Fibroblast of upper back skin (primary cell): ENCODE measurements at places on chromosomes 12 and 14.

DNA sequence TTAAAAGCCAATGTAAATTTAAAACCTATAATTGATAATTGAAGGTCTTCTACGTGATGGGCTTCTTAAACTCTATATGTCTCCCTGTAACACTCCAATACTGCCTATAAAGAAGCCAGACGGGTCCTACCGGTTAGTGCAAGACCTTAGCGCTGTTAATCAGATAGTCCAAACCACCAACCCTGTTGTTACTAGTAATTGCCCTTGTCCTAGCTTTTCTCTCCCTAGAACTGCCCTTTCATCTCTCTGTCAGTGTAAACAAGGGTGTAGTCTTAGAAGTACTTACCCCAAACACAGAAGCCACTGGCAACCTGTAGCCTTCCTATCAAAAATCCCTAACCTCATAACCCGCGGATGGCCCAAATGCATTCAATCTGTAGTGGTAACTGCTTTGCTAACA lies 243.0 kb upstream of the DIO3 start:
- no peak for DNase-seq

- no peak for DNase-seq
Observed at GRCh38 chr14:86672080-86672479, 1142.1 kb downstream of the FLRT2 start.

DNA sequence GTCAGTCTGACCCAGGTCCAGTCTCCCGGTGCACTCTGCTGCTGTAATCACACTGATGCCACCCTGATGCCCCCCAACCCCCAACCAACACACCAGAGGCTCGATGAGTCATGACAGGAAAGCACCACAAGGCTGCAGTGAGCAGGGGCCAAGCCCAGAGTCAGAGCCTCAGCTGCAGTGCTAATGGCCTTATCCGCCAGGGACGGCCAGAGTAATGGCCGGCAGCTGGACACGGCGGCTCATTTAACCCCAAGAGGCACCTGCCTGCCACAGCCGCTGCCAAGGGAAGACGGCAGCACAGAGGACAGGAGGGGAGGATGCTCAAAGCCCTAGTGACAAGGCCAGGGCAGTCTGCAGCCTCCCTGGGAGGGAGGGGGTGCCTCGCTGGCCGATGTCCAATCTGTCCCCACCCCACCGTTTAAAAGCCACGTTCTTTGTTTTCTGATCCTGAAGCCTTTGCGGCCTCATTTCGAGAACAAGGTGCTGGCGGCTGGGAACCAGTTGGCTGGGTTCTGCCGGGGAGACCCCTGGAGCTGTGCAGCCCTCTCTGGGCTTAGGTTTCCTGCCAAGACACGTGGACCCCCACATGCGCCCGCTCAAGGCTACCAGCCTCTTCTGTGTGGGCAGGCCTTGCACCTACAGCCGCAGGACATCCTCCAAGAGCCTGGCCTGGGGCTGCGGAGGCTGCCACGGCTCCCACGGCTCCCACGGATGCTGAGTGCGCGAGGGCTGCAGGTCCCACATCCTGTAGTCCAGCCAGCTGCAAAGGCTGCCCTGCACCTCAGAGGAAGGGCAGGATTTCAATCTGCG lies 13.1 kb downstream of the CCDC85C start:
- peak; percentile 52 for DNase-seq

- DNase-seq, result peak; percentile 69
Observed at GRCh38 chr14:56333359-56334292, 215.4 kb downstream of the PELI2 start.

DNA sequence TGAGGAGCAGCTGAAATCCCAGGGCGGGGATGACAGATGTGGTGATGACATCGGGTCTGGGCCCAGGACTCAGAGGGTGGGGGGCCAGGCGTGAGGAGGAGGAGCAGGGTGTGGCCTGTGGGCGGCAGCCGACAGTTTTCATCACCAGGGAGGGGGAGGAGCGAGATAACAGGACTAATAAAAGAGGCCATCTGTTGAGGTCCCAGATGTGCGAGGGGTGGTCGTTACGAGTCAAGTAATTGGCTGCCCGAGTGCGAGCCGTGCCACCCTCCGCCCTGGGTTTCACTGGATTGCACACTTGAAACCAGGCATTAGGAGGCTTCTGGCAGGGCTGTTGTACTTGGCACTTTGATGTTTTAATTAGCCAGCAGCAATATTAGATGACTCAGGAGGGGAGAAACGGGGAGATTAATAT lies 67.2 kb downstream of the NOS1 start:
- no peak for DNase-seq

- DNase-seq, result peak; percentile 86
Observed at GRCh38 chr12:54360717-54361456, 3.4 kb downstream of the GPR84 start.

GRCh38 chr12:12946686-12947355 lies 5.1 kb downstream of the GPRC5D start:
- no peak for DNase-seq

GRCh38 chr14:23556700-23557440 lies 799 bp downstream of the THTPA start:
- no peak for DNase-seq

GRCh38 chr12:49987625-49988303 lies 15.0 kb downstream of the AQP6 start:
- DNase-seq, result no peak

DNA sequence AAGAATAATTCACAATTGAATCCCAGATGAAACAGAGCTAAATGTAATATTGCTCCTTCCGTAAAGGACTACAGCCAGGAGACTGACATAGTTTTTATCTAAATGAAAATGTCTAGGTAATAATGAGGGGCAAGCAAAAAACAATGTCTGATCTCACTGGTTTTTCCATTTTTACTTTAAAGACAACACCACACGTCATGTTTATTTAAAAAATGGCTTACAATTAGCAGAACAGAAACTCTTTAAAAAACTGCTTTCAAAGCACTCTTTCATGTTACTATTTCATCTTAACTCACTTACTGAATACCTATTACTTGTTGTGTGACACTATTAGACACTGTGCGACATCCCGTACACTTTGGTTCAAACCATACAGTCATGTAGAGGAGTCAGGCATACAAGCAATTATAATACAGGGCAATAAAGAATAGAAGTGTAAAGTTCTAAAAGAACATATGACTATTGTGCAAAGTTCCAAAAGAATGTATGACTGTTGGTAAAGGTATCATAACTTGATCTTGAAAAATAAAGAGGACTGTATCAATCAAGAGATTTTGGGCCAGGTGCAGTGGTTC lies 9.1 kb downstream of the BTBD7 start:
- DNase-seq, result no peak

DNA sequence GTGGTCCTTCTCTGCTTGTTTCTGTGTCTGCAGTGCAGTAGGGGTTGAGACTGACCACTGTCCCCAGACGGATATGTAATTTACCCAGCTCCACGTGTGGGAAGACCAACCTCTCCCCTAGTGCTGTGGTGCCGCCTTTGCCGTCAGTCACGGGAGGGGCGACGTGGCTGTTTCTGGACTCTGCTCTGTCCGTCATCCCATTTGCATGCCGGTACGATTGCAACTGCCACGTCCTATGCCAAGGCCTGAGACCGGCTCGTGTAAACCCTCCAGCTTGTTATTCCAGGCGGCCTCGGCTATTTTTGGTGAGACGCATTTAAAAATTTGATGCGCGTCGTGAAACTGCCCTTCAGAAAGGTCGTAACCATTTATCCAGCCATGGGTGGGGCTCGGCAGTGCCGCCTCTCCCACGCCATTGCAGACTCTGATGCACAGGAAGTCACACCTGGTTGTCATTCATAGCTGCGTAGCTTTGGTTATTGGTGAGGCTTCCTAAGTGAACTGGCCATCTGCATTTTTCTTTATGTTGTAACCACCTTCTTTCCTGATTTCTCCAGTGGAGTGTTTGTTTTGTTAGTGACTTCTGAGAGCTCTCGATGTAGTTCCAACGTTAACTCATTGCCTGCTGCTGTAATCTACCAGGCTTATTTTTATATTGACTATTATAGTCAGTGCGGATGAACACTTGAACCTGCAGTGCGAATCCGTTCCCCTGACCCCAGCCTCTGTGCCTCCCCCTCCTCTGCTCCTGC lies 75.1 kb downstream of the ADGRD1 start:
- DNase-seq, result no peak

- no peak for DNase-seq
Observed at GRCh38 chr12:112792743-112793142, 1.2 kb downstream of the RPH3A start.

DNA sequence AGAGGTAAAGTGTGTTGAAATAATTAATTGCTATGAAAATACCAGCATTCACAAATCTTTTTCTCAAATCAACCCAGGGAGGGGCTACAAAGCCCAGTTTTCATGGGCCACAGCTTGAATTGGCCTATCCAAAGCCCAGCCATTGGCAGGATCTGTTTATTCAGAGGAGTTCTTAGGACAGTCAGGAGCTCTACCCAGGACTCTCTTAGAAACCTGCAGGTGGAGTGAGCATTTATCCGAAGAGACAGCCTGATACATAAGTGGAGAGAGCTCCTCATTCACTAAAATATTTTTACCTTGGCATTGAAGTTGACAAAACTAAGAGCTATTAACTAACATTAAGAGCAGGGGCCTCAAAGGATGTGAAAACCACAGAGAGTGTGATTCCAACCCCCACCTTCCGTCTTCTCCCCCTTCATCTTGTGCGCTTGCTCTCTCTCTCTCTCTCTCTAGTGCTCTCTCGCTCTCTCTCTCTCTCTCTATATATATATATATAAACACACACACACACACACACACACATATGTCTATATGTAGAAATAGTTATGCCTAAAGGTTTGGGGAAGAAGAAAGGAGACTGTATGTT lies 315.5 kb downstream of the SNAPC1 start:
- DNase-seq, result no peak

- DNase-seq, result peak; percentile 71
Observed at GRCh38 chr12:106226884-106227640, 20.8 kb downstream of the CKAP4 start.

DNA sequence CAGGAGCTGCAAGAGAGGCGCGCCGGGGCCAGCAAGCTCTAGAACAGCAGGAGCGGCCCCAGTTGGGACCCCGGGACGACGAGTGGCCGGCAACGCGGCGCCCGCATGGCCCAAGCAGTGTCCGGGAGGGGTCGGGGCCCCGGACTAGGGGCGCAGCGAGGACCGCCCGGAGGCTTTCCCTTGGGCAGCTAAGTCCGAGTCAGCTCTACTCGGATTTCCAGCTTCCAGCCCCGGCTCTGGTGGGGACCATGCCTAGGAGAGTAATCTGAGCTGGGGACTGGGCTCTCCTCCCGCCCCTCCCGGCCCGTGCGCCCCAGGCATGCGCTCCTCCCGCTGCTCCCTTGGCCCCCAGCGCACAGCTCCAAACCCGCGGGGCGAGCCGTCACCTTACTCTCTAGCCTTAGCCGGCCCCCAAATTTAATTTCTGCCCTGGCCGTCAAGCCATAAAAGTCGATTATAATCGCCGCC lies 41.6 kb upstream of the CAPRIN2 start:
- DNase-seq, result peak; percentile 66

DNA sequence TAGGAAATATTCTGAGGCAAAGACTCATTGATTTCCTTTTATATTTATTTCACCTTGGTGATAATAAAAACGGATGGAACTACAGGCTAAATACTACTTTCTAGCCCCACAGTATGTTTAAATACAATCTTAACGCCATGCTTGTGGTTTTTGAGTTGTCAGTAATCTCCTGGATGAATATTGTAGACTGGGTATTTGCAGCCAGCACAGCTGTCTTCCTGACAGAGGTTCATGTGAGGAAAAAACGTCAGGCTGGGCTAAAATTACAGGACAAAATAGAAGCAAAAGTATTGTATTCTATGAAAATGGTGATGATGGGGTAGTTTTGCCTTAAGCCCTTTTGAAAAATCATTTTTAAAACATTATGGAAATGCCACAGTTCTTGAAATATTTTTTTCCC lies 140.9 kb downstream of the CCDC91 start:
- peak; percentile 12 for DNase-seq

GRCh38 chr12:119544765-119545625 lies 48.6 kb upstream of the TMEM233 start:
- peak; percentile 62 for DNase-seq

DNA sequence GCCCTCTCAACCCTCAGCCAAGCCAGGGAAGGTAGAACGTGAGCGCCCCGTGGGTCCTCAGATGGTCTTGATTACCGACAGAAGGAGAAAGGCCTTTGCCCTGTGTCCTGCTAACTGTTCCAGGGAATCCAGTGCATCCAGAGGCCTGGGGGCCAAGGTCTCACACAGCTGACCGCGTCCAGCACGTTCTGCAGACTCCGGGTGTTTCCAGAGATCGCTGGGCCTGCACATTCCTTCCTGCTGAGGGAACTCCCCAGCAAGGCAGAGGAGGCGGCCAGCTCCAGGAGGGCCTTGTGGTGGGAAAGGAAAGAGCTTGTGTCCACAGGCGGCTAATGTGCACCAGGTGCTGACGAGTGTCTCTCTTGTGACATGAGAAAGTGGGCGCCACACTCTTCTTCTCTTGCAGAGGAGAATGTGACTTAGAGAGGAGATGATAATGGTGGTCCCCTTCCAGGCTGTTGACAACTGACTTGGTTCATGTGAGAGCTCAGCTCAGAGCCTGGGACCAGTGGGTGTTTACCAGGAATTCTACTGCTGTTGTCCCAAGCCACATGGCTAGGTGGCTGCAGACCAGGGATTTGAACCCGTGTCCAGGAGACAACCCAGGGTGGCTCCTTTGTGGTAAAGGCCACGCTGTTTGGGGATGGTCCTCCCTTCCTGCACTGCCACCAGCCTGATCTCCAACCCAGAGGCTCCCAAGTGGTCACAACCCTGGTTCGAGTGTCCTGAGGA lies 46.8 kb upstream of the DLK1 start:
- DNase-seq, result peak; percentile 85

GRCh38 chr14:69387311-69387710 lies 10.8 kb downstream of the ERH start:
- no peak for DNase-seq

- no peak for DNase-seq
Observed at GRCh38 chr14:23380197-23380914, 3.5 kb downstream of the CMTM5 start.

- DNase-seq, result no peak
Observed at GRCh38 chr14:71308671-71309070, 401.4 kb downstream of the PCNX1 start.

DNA sequence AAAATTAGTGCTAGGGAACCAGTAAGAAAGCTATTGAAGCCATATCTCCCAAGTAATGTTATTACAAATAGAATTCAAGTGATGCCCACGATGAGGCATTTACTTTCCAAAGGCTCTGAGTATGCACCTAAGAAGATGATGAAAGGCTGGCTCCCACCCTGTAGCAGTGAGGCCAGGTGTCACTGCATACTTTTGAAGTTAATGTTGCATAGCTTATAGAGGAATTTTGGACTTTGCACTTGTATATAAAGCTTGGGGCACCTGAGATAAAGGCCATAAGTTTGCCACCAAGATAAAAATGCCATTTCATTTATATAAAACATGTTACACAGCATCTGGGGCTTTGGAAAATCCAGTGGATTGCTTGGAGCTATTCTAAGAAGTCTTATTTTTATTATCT lies 96.2 kb downstream of the PTPRB start:
- no peak for DNase-seq

GRCh38 chr12:82723093-82723492 lies 36.4 kb downstream of the TMTC2 start:
- DNase-seq, result no peak

- DNase-seq, result no peak
Observed at GRCh38 chr12:14650789-14651188, 45.6 kb downstream of the GUCY2C start.
